ENCODE measurements at places on chromosomes 11 and 22. TPM values are rescaled to one million over a fixed set of nuclear protein-coding genes. Genes with fewer than 3 reads are reported as not detected.

- no peak for DNase-seq
Measured at GRCh38 chr11:113778111-113778910, 1.3 kb upstream of the CLDN25 start.

GRCh38 chr22:34842630-34843029 is 223.3 kb upstream of the ISX start:
- no peak for DNase-seq

- no peak for DNase-seq
Measured at GRCh38 chr11:77131560-77131959, 3.5 kb downstream of the MYO7A start.

DNA sequence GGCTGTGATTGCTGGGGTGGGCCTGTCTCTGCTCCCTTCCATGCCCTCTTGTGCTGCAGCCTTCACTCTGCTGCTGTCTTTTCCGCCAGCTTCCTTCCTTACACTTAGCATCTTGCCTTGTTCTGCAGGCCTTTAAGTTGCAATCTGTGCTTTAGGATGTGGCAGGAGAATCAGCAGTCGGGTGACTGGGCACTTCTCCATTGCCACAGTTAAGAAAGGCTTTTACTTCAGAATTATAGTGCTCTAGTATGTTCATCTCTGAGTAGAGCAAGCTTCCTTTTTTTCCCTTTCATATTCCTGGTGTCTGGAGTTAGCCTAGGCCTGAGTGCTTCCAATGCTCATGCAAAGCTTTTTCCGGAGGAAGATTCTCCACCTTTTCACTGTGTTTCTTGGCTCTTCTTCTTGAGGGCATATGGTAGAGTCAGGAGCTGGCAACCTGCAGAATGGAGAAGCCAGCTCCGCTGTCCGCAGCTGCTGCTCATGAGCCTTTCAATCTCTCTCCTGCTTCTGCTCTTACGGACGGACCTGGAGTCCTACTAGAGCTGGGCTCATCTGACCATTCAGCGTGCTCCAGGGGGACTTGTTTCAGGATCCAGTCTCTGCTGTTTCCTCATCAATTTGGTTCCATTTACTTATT is 20.2 kb downstream of the PPP6R2 start:
- DNase-seq, result no peak

The PLEKHB1 gene
- total RNA-seq, result 35.4 TPM

The FGF4 gene
- not detected for total RNA-seq

The SMIM35 gene
- total RNA-seq, result not detected

The TRPM5 gene
- total RNA-seq, result not detected

Data from lower lobe of right lung (tissue), 2 donors.